ENCODE measurements at places on chromosomes 7 and 10. TPM values are rescaled to one million over a fixed set of nuclear protein-coding genes. Genes with fewer than 3 reads are reported as not detected.

The ZNF365 gene
- 1.2 TPM for total RNA-seq

The PBLD gene
- 2.6 TPM for total RNA-seq

The LBX1 gene
- total RNA-seq = not detected

GRCh38 chr10:121594076-121594475 is 4.2 kb downstream of the FGFR2 start:
- H3K27me3 ChIP-seq = peaks cover 26% of the 10 kb centered on the region
- H3K36me3 ChIP-seq = no peaks in the 10 kb centered on the region
- peaks cover 11% of the 10 kb centered on the region for H3K4me1 ChIP-seq
- H3K4me3 ChIP-seq = no peak overlapping the region
- DNase-seq = no peak
- H3K27ac ChIP-seq = no peak overlapping the region

GRCh38 chr10:98240524-98240923 is 27.5 kb downstream of the LOXL4 start:
- peaks cover 77% of the 10 kb centered on the region for H3K36me3 ChIP-seq
- no peaks in the 10 kb centered on the region for H3K4me1 ChIP-seq
- H3K27me3 ChIP-seq = no peaks in the 10 kb centered on the region

DNA sequence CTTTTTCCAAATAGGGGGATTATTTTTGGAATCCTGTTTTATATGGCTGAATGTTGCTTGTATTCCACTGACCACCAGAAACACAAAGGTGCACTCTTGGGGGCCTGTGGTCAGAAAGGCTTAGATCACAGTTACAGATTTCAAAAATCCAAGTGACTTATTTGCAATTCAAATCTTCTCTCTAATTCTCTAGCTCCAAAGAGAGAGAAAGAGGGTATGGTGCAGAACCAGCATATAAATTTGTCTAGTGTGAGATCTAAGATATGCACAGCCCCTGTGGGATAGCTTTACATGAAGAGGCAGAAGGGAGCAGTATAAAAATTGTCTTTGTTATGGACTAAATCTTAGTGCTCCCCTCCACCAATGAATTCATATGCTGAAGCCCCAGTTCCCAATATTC is 1121.7 kb upstream of the CELF2 start:
- no peaks in the 10 kb centered on the region for H3K27me3 ChIP-seq
- H3K4me3 ChIP-seq = no peak overlapping the region
- no peaks in the 10 kb centered on the region for H3K4me1 ChIP-seq
- no peak overlapping the region for H3K27ac ChIP-seq

GRCh38 chr7:100829150-100829716 is 1.9 kb upstream of the EPHB4 start:
- peaks cover 22% of the 10 kb centered on the region for H3K27me3 ChIP-seq
- H3K4me1 ChIP-seq = peaks cover 28% of the 10 kb centered on the region
- peak overlapping the region; percentile 80 for H3K27ac ChIP-seq
- peaks cover 3% of the 10 kb centered on the region for H3K36me3 ChIP-seq
- peak overlapping the region; percentile 72 for H3K4me3 ChIP-seq
- no peak for DNase-seq

GRCh38 chr7:146008293-146008692 is 108.3 kb upstream of the CNTNAP2 start:
- no peak overlapping the region for H3K27ac ChIP-seq
- no peaks in the 10 kb centered on the region for H3K36me3 ChIP-seq
- DNase-seq = no peak
- H3K27me3 ChIP-seq = no peaks in the 10 kb centered on the region
- no peaks in the 10 kb centered on the region for H3K4me1 ChIP-seq

GRCh38 chr10:69383558-69383957 is 33.2 kb downstream of the TACR2 start:
- H3K27me3 ChIP-seq = no peaks in the 10 kb centered on the region
- peaks cover 100% of the 10 kb centered on the region for H3K36me3 ChIP-seq
- no peak for DNase-seq
- no peak overlapping the region for H3K4me3 ChIP-seq
- peaks cover 1% of the 10 kb centered on the region for H3K4me1 ChIP-seq
- H3K27ac ChIP-seq = no peak overlapping the region

- no peaks in the 10 kb centered on the region for H3K36me3 ChIP-seq
- DNase-seq = no peak
- H3K27me3 ChIP-seq = no peaks in the 10 kb centered on the region
These were observed 387.5 kb downstream of the CCSER2 start for GRCh38 chr10:84715911-84716310.

DNA sequence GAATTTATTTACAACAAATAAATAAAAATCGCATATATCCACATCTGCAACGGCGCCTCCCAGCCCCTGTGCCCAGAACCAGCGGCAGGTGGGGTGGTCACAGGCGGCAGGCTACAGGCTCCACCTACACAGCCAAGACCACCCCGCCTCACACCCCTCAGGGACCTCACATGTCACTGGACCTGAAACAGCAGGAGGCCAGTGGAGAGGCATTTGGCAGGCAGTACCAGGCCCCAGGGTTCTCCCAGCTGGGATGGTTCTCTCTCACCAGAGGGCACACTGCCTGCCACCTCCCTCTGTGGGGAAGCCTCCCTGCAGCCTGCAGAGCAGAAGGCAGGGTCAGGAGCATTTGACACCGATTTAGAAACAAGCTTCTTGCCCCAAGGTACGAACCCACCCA is 81.5 kb downstream of the MAD1L1 start:
- peaks cover 14% of the 10 kb centered on the region for H3K36me3 ChIP-seq
- DNase-seq = no peak
- H3K4me3 ChIP-seq = no peak overlapping the region
- no peaks in the 10 kb centered on the region for H3K4me1 ChIP-seq
- H3K27me3 ChIP-seq = no peaks in the 10 kb centered on the region

DNA sequence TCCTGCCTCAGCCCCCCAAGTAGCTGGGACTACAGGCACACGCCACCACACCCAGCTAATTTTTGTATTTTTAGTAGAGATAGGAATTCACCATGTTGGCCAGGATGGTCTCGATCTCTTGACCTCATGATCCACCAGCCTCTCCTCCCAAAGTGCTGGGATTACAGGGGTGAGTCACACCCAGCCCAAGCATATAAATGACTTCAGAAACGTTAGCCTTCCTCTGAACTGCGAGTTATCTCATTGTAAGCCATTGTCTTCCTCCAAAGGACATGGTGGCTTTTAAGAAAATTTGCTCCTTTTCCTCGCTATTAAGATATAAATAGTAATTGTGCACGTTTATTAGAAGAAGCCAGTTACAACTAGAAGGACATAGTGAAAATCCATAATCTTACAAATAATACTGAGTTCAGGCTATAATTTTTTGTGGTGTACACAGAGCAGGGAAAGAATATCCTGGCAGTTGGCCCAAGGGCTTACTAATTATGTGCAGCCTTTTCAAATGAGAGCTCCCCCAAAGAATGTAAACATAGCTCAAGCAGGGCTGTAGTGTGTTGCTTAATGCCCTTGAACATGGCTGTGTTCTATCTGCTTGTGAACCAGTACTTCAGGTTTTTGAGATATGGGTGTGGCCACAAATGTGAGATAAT is 495.8 kb downstream of the PARD3 start:
- peaks cover 11% of the 10 kb centered on the region for H3K4me1 ChIP-seq
- H3K36me3 ChIP-seq = no peaks in the 10 kb centered on the region
- no peaks in the 10 kb centered on the region for H3K27me3 ChIP-seq
- no peak overlapping the region for H3K4me3 ChIP-seq
- DNase-seq = no peak

DNA sequence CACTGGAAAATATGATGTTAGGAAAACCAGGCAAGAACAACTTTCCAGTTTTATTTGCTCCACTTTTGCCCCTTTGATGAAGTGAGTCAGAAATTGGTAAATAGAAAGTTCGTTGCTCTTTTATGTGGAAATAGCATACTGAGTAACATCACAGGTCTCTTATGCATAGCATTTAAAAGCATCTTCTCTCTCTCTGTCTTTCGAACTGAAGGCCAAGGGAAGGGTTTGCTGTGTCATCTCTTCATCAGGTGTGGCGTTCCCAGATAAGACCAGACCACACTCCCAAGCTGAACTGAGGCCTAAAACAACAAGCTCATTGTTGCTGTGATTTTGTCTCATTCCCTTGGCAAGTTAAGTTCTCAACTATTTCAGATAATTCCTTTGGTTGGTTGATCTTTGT is 131.8 kb upstream of the GRB10 start:
- no peaks in the 10 kb centered on the region for H3K27me3 ChIP-seq
- no peaks in the 10 kb centered on the region for H3K36me3 ChIP-seq
- H3K4me3 ChIP-seq = no peak overlapping the region
- H3K27ac ChIP-seq = no peak overlapping the region
- H3K4me1 ChIP-seq = no peaks in the 10 kb centered on the region
- DNase-seq = no peak

- no peak for DNase-seq
- H3K4me1 ChIP-seq = no peaks in the 10 kb centered on the region
- no peaks in the 10 kb centered on the region for H3K36me3 ChIP-seq
These were observed 654.1 kb upstream of the ZWINT start for GRCh38 chr10:57015187-57015586.

GRCh38 chr7:129480674-129481363 is 21.5 kb upstream of the SMKR1 start:
- no peaks in the 10 kb centered on the region for H3K36me3 ChIP-seq
- DNase-seq = no peak
- H3K4me1 ChIP-seq = no peaks in the 10 kb centered on the region

- no peak overlapping the region for H3K27ac ChIP-seq
- no peaks in the 10 kb centered on the region for H3K36me3 ChIP-seq
- peaks cover 16% of the 10 kb centered on the region for H3K4me1 ChIP-seq
- H3K27me3 ChIP-seq = peaks cover 41% of the 10 kb centered on the region
These were observed 22.4 kb downstream of the PRSS2 start for GRCh38 chr7:142793156-142793555.

- H3K4me1 ChIP-seq = peaks cover 24% of the 10 kb centered on the region
- peak overlapping the region; percentile 77 for H3K27ac ChIP-seq
- H3K4me3 ChIP-seq = peak overlapping the region; percentile 54
- H3K36me3 ChIP-seq = no peaks in the 10 kb centered on the region
These were observed 51.2 kb upstream of the GTF2I start for GRCh38 chr7:74606101-74606908.

DNA sequence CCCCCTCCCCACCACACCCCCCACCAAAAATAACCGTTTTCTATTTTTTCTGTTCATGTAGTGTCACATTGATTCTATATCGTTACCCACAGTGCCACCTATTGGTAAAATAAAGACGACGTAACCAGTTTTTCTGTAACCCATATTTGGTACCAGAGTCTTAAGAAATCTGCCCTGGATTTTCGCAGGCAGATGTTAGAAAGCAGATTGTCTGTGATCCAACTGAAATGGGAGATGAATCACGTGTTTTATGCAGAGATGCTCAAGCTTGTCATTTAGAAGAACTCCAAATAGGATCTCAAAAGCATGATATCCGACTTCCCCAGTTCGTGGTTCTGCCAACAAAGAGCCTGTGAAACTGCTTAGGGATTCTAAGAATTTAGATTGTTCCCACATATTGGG is 261.1 kb upstream of the CSTF2T start:
- no peaks in the 10 kb centered on the region for H3K4me1 ChIP-seq
- H3K36me3 ChIP-seq = no peaks in the 10 kb centered on the region
- H3K27ac ChIP-seq = no peak overlapping the region
- no peaks in the 10 kb centered on the region for H3K27me3 ChIP-seq
- DNase-seq = no peak
- H3K4me3 ChIP-seq = no peak overlapping the region
